ENCODE measurements at places on chromosomes 12 and 14.

DNA sequence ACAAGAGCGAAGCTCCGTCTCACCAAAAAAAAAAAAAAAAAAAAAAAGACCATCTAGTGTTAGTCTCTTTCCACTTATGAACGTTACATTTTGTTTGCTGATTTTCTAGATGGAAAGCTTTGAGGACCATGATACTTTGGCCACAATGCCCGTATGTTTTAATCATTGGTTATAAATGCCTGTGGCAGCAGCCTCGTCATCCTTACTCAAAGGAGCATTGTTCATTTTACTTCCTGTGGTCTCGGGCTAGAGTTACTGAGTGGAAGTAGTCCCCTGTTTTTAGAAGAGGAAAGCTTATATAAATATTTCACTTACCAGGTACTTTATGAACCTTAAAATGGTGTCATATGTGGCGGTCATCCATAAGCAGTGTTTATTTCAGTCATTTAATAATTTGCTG, 359.9 kb downstream of the AEBP2 start:
- no peak for DNase-seq

- peak; percentile 54 for DNase-seq
Measured at GRCh38 chr14:53044486-53044885, 93.6 kb upstream of the FERMT2 start.

GRCh38 chr14:75165586-75166391, 10.6 kb downstream of the TMED10 start:
- DNase-seq = no peak

DNA sequence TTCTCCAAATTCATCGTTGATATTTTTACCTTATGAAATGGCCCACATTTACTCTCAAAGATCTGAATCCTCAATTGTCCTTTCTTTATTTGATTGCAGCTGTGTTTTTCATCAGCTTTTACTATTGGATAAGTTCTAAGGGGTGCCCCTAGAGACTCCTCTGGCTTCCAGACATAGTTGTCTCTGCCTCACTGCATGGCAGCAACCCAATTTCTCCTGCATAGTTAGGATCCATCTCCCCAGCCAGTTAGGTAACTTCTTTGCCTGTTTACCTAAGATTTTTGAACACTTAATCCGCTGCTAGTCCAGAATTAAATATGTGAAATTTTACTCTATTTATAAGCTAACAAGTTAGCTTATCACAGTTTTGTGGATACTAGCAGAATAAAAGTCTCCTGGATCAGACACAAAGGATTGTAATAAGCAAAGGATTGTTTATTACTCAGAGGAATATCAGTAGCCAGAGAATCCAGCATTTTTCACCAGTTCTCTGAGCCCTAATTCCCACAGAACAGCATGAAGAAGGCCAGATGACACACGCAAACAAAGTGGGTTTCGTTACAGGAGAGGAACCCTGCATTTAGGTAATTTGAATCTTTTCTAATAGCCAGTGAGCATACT, 101.1 kb downstream of the BBS10 start:
- DNase-seq = no peak

GRCh38 chr12:9109213-9109522, 6.6 kb downstream of the A2M start:
- DNase-seq = no peak

- no peak for DNase-seq
Measured at GRCh38 chr14:75476274-75476995, 45.8 kb upstream of the BATF start.

GRCh38 chr14:71243697-71244096, 336.4 kb downstream of the PCNX1 start:
- peak; percentile 70 for DNase-seq

GRCh38 chr14:104404922-104405321, 174.6 kb upstream of the C14orf180 start:
- no peak for DNase-seq

GRCh38 chr12:112616469-112617152, 174.9 kb upstream of the RPH3A start:
- no peak for DNase-seq

DNA sequence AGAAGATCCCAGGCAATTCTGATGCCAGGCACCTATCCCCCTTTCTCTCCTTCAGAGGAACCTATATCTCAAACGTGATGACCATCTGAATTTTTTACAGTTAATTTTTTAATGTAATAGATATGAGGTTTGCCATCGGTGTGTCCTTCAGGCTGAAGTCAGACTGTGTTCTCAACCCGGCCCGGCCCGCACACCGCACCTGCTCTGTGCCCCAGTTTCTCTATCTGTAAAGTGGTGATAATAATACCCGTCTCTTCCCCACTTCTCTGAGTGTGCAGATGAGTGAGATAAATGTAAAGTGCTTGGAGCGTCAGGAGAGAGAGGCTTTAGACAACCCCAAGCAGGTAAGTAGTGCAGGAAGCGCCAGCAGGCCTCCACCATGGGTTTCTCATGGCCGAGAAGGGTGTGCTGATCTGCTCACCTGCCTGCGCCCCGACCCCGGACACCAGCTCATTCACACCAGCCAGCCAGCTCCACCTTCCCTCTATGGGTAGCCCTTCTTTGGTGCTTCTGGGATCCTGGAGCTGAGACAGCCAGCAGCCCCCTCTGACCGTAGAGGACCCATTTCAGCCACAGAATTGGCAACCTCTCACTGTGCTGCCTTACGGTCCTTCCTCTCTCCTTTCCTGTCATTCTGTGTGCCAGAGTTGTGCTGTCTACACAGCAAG, 80.0 kb downstream of the ZFP36L1 start:
- no peak for DNase-seq

DNA sequence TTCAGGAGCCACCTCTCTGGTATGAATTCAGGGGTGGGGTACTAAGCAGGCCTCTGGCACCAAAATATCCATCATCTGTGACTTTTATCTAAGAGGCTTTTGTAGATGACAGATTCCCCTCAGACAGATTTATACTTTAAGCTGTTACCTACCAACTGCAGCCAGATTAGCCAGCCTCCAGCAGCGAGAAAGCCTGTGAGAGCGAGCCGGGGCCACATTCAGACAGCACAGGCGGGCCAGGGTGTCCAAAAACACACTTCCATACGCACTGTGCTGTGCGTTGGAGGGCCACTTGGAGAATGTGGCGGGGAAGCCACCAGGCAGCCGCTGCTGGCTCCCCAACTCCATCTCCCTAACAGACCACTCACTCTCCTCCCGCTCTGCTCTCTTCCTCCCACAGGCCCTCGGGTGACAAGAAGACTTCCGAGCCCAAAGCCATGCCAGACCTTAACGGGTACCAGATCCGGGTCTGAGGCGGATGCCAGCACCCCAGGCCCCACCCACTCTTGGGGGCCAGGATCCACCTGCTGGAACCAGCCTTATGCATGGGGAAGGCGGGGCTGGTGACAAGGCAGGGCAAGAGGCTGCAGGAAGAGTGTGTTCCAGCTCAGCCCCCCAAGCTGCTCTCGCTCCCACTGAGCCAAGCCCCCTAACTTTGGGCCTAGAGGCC, 17.4 kb downstream of the VASH1 start:
- no peak for DNase-seq

Data from non-pigmented ciliary epithelial cell (primary cell).